ENCODE measurements at places on chromosomes 1 and 21. TPM values are rescaled to one million over a fixed set of nuclear protein-coding genes. Genes with fewer than 3 reads are reported as not detected.

Gene ADORA1
- 21.1 TPM for total RNA-seq

- no peak for DNase-seq
Measured at GRCh38 chr1:92125204-92125603, 45.1 kb downstream of the BTBD8 start.

Gene GSTM5
- total RNA-seq: not detected

Gene RAP1A
- total RNA-seq: 16.6 TPM

- DNase-seq: no peak
Measured at GRCh38 chr1:28456078-28456477, 49.8 kb upstream of the RCC1 start.

DNA sequence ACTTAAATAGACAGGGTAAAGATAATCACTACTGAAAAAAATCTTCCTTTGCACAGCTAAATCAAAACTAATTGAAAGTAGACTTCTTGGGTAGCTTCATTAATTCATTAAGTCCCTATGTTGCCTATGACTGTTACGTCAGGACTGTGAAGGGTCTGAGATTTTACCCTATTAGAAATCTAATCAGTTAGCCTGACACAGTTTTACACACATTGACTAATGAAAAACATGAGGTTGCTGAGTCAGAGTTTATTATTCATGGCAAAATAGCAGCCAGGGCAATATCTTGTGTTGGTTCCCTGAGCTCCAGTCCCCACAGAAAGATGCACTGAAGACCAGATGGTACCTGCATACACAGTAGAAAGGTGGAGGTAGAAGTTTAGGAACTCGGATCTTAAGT, 262.5 kb upstream of the ZP4 start:
- DNase-seq: no peak

GRCh38 chr1:99218572-99218971, 45.7 kb upstream of the PLPPR4 start:
- no peak for DNase-seq

Gene PCSK9
- total RNA-seq: 6.0 TPM

- no peak for DNase-seq
Measured at GRCh38 chr1:155706139-155706538, 17.2 kb downstream of the DAP3 start.

DNA sequence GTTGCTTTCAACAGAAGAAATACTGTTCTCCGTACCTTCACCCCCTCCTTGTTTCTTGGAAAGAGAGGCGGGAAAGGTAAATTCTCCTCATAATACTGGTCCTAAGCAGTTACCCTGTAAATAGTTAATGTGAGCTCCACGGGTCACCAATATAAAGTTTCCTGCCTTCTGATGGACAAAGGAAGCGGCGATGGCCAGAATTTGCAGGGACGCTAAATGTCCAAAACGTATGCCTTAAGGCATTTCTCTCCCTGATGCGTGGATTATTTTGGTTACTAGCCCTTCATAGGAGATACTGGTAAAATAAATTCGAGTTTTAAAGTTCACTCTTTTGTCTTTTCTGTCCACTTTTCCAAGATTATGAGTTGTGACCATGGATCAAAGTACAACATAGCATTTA, 898 bp upstream of the PTGS2 start:
- no peak for DNase-seq

- DNase-seq: no peak
Measured at GRCh38 chr1:108703939-108704338, 8.8 kb upstream of the FNDC7 start.

DNA sequence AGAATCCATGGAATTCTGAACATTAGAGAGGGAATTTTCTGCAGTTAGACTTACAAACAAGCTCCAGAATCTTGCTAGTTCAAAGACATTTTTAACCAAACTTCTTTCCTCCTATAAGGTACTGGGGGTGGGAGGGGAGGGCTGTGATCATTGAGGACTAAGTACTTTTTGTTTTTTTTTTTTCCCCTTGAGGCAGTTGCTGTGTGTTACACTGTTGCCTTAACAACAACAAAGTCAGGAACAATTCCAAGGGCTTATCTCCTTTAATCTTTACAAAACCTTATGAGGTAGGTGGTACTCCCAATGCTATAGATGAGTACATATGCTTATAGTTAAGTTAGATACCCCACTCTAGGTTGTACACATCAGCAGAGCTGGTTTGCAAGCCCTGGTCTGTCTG, 62.9 kb downstream of the PPP1R12B start:
- no peak for DNase-seq

Measured in body of pancreas (tissue), 4 donors.